ENCODE measurements at places on chromosomes 3 and 15.

DNA sequence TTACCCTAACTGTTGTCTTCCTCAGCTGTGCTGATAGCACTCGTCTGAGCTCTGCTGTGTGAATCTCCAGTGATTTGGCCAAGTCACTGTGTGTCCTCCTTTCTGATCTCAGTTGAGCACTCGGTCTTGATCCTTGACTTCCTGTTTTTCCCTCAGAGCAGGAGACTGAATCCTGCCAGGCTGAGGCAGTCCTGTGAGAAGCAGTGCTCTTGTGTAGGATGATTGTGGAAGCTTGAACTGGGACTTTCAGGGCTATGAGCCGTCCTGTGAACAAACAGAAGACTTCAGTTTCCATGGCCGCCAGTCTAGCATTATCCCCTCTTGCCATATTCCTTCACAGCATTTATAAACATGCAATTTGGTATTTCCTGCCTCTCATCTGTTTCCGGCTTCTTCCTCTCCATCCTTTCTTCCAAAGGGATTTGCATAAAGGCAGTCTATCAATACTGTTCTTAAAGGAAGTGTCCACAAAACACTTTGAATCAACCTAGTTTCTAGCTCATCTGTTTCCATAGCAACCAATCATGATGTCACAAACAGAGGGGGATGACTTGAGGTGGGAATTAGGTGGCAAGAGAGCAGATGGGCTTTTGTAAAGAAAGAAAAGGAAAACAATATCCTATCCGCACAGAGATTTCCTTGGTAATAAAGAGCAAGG lies 237.2 kb downstream of the AGBL1 start:
- DNase-seq = no peak

DNA sequence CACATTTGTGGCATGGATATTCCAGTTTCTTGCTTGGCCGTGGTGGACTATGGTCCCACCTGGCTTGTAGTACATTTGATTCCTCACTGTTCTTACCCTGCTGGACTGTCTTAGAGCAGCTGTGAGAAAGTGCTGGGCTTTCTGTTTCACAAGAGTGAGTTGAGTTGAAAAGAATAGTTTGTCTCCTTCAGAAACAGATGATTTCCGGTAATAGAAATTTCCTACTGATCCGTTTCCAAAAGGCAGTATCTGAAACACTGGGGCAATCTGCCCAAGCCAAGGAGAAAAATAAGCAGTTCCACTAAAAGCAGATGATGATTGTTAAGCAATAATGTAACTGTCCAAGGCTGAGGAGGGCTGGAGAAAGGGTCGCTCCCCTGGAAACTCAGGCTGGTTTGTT lies 96.0 kb downstream of the SUCLG2 start:
- DNase-seq = no peak

DNA sequence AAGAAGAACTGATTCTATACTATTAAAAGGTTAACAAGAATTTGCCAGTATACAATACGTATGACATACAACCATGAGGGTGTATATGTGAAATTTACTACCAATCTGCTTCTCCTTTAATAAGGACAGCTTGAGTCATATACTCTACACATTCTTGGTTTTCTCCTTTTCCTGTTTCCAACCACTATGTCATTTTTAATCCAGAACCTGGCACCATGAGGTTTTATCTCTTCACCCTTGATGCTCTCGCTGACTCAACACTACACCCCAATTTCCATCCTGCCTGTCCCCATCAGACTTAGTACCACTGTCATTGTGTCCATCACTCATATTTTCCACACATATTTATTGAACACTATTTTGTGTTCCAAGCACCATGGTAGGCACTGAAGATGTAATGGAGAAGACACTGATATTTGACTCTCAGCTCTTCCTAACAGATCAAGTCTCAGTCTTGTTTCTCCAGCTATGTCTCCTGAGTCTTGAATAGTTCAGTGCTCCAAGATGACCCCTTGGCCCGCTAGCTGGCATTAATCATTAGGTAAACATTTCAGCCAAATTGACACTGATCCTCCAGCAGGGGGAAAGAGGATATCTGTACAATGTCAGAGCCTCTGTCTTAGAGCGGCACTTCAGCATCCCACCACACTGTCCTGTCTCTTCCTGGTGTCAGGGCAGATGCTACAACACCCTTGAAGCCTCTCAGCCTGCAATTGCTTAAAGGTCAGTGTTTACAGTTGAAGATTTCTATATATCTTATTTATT lies 11.2 kb upstream of the COL8A1 start:
- DNase-seq = no peak

GRCh38 chr15:31503256-31503655 lies 176.6 kb downstream of the KLF13 start:
- DNase-seq = no peak

Measured in NCI-H1930 (cell line).